ENCODE measurements at places on chromosomes 2 and 18. TPM values are rescaled to one million over a fixed set of nuclear protein-coding genes. Genes with fewer than 3 reads are reported as not detected.

COLEC11 gene
- 0.62 TPM for total RNA-seq

KYNU gene
- total RNA-seq = 242 TPM

DPY30 gene
- 117 TPM for total RNA-seq

NT5C1B gene
- total RNA-seq = not detected

LOXHD1 gene
- total RNA-seq = not detected

UGT1A4 gene
- total RNA-seq = 0.07 TPM

TNFAIP6 gene
- 0.98 TPM for total RNA-seq

SOWAHC gene
- total RNA-seq = 9.3 TPM

CLEC4F gene
- total RNA-seq = not detected

All from A549 treated with Hydrocortisone at 1 μM for 4 hours (cell line).